ENCODE measurements at places on chromosomes 2 and 18. TPM values are rescaled to one million over a fixed set of nuclear protein-coding genes. Genes with fewer than 3 reads are reported as not detected.

DNA sequence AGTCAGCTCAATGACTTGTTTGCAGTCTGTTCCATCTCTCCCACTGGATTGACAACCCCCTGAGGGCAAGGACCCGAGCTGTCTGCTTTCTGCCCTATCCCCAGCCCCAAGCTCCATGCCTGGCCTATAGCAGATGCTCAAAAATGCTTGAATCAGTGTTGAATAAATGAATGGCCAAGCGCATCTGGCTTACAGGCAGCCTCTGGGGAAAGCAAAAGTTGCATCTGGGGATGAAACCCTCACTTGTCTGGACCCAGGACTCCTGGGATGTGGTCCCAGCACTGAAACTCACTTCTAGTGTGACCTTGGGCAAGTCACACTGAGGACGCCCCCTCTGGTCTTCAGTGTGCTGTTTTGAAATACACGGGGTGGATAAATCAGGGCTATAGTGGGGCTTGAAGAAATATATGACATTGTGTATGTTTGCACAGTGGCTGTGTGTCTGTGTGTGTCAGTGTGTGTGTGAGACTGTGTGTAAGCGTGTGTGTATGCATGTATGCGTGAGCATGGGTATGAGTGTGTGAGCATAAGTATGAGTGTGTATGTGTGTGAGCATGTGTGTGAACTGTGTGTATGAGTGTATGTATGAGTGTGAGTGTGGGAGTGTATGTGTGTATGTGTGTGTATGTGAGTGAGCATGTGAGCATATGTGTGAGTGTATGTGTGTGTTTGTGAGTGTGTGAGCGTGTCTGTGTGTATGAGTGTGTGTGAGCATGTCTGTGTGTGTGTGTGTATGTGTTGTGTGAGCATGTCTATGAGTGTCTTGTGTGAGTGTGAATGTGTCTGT lies 27.8 kb upstream of the TNS1 start:
- DNase-seq, result no peak

DNA sequence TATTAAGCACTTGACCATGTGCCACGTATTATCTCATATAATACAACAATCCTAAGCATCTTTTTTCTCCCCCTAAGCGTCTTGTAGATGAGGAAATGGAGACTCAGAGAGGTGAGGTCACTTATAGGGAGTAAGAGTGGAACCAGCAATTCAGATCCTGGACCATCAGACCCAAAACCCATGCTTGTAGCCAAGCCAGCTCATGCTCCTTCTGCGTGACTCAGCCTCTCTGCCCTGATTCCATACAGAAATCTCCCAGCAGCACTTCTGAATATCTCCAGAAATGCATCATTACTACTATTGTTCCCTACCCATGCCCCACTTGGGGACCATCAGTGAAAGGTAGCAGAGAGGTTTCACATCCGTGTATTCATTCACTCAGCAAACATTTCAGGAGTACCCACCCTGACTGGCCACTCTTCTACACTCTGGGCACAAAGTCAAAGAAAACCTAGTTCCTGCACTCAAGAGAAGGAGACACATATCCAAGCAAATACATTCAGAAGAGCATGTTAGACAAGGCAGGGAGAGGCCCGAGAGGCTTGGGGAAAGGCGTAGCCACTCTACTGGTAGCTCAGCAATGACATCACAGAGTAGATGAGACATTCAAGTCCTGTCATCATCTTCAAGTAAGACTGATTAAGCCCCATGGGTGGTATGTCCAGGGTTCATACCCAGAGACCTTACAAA lies 141.9 kb downstream of the MTCL1 start:
- no peak for DNase-seq

MAT2A gene
- total RNA-seq, result 547 TPM

DNA sequence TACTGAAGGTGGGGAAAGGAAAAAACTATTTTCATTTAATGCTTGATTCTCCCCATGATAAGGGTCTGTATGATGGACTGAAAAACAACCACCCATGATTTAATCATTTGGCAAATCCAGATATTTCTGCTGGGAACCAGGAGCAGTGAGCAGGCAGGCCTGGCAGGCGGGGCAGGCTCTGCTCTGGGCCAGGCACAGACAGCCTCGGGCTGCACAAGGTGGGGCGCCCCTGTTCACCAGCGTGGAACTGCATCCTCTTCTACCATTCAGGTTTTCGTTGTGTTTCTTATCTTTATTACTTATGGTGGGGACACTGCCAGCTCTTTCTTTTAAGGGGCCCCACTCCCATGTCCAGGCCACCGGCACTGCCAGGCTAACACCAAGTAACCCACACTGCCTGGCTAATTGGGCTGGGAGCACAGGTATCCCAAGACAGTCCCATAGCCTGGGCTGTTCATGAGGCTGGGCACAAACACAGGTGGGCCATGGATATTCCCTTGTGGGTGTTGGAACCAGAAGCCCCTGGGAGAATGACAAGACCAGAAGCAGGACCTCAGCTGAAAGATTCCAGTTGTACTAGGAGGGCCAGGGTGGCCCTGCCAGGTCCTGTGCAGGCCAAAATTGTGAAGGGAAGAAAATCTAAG lies 57.1 kb upstream of the RALBP1 start:
- DNase-seq, result no peak

CTNNA2 gene
- total RNA-seq, result 0.54 TPM
